T-helper 22 cell (primary cell): ENCODE measurements at places on chromosomes 1 and 21.

GRCh38 chr1:38326856-38327255 is 280.3 kb upstream of the POU3F1 start:
- DNase-seq = no peak

GRCh38 chr1:242813490-242814091 is 289.1 kb upstream of the PLD5 start:
- DNase-seq = no peak

DNA sequence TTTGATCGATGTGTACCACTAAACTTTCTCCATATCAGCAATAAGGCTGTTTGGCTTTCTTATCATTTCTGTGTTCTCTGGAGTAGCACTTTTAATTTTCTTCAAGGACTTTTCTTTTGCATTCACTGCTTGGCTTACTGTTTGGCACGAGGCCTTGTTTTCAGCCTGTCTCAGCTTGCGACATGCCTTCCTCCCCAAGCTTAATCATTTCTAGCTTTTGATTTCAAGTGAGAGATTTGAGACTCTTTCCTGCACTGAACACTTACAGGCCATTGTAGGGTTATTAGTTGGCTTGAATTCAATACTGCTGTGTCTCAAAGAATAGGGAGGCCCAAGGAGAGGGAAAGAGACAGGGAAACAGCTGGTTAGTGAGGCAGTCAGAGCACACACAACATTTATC is 120.6 kb upstream of the KCND3 start:
- no peak for DNase-seq

DNA sequence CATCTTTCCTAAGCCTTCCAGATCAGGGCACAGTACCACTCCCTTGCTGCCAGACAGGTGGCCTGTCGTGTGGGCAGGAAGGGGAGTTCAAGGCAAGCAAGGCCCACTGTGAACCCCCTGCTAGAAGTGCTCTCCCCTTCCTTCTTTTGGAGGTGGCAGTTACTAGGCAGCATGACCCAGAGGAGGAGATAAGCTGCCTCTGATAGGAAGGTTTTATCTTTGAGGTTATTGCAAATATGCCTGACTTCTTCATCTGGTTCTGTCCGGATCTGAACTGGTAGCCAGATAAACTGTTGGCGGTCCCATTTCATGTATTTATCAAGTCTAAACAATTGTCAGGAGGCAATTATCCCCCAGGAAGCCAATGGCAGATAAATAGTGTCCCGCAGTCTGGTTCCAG is 198.2 kb upstream of the LMO4 start:
- no peak for DNase-seq

DNA sequence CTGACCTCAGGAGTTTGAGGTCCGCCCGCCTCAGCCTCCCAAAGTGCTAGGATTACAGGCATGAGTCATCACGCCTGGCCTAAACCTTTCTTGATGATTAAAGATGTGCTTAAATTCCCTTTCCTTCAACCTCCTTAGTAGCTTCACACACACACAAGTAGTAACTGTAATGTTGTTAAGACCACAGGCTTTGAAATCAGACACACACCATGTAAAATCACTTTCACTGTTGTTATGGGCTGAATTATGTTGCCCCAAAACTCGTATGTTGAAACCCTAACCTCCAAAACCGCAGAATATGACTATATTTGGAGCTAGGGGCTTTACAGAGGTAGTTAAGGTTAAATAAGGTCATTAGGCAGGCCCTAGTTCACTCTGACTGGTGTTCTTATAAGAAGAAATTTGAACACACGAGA is 180.2 kb downstream of the NR5A2 start:
- no peak for DNase-seq

GRCh38 chr21:34722684-34723300 is 54.0 kb downstream of the CLIC6 start:
- no peak for DNase-seq

- no peak for DNase-seq
These were observed 57.6 kb downstream of the RUNX1 start for GRCh38 chr21:34991366-34991957.

- DNase-seq = no peak
These were observed 98.7 kb upstream of the USP24 start for GRCh38 chr1:55313903-55314302.

GRCh38 chr1:15609631-15610030 is 7.6 kb upstream of the DDI2 start:
- no peak for DNase-seq

- DNase-seq = no peak
These were observed 45.9 kb downstream of the BARHL2 start for GRCh38 chr1:90671251-90671650.

GRCh38 chr1:55060133-55060999 is 21.0 kb downstream of the PCSK9 start:
- no peak for DNase-seq

DNA sequence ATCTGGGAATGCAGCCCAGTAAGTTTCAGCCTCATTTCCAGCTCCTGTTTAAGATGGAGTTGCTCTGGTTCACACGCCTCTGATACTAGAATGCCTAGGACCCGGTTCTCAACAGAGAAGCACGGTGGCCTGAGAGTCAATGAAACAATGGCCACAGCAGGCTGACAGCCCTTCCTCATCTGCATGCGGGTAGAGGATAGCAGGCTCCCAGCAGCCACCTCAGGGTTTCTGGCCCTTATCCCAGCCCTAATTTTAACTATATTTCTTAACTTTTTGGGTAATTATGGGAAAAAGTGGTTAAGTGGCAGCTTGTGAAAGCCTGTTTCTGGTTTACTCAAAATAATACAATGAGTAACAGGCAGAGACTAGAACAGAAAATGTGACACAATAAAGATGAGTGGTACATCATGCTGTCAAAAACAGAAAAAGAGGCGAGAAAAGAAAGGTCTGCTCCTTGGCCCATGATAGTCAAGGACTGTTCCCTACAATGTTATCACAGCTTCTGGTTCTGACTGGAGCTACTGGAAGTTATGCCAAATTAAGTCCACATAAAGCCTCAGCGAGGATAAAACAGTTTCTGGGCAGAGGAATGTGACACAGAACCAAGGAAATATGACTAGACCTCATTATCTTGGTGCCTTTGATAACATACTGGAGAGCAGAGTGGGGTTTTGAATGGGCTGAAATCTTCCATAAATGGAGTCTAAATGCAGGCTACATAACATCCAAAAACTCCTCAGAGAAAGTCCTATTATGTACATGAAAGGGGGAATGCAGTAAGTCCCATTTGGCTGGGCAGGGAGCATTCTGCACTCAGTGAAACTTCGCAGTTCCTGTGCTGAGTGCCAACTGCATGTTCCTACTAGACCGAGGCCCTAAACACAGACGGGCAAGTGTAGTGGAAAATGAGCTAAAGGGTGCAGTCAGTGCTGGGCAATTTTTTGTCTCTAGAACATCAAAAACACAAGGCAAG is 92.1 kb downstream of the NIBAN1 start:
- no peak for DNase-seq

GRCh38 chr1:5685446-5686040 is 306.7 kb downstream of the NPHP4 start:
- no peak for DNase-seq

DNA sequence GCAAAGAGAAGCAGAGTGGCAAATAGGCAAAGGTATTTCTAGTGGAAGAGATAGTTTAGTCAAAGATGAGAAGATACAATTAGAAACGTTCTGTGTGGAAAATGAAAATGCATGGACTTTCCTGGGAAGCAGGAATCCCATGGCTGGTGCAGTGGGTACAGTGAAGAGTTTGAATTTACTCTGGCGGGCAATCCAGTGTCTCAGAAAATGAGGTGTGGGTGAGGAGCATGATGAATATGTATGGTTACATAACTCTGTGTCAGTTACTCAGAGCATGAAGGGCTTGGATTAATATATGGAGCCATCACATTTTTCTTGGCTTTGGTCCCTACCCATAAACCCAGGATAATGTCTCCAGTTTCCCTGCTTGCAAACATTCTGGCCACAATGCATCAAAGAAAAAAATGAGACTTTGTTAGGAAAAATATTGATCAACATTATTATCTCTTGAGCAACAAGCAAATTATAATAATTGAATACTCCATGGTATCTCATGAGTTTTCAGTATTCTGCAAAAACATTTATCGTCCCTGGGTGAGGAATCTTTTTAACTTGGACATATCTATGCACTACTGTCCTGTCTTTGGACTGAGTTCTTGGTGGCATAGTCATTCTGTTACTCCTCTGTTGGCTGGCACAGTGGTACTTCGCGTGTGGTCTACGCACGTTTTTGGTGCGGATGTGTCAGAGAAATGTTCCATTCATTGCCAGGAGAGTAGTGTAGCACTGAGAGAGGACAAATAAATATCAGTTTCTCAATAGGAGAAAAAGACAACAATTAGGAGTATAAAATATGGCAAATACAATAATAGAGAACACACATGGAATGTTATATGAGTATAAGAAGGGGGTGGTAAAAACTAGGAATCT is 173.7 kb upstream of the C1orf105 start:
- DNase-seq = no peak

GRCh38 chr1:222314839-222315238 is 233.1 kb downstream of the HHIPL2 start:
- DNase-seq = no peak

DNA sequence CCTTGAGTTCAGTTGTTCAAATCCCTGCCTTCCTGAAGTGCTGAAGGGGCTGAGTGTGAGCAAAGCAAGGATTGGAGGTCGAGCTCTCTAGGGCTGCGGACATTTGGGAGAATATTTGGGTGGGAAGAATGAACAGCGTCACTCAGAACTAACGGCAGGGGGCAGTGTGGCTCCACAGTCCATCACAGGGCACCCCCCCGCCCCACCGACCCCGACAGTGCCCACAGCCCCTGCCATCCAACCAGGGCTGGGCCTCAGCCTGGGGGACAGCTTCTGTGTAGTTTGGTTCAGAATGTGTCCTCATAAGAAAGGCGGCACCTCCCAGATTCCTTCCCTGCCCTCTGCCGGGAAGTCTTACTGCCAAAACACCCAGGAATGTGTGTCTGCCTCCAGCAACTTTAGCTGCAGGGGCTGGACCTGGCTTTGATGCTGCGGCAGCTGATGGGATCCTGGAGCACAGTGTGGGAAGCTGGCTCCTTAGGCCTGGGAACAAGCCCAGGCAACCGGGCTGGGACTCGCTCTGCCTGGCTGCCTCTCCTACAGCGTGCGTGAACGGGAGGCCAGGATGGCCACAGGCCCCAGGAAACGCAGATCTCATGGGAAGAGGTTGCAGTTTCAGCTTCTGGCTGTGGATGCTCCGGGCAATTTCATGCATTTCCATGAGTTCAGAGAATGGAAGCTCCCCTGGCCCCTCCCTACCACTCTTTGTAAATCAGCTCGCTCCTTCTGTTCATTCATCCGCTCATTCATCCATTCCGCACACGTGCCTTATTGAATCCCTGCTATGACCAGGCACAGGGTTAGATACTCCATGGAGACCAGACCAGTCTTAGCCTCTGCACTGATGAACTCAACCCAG is 104.9 kb upstream of the TMPRSS2 start:
- no peak for DNase-seq

GRCh38 chr1:2379733-2380404 is 11.5 kb downstream of the MORN1 start:
- no peak for DNase-seq

DNA sequence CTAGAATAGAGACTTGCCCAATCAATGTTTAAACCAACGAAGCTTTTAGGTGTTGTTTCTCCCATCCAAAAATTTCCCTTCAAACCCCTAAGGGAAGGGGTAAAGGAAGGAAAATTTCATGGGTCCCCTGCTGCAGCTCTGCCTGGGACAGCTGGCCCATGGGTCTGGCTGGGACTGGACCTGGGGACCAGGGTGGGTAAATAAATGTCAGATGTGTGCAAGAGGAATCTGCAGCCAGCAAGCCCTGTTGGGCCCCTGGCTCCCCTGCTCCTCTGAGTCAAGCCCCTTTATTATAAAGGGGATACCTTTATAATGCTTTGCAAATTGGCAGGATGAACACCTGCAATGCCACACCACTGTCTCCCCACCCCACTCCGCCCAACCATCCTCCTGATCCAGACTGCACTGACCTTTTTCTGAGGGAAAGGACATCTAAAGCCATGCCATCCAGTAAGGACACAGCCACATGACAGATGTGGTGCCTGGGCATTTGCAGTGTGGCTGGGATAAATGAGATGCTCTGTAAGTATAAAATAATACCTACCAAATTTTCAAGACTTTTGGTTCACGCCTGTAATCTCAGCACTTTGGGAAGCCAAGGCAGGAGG is 1.9 kb upstream of the TMEM125 start:
- DNase-seq = no peak

DNA sequence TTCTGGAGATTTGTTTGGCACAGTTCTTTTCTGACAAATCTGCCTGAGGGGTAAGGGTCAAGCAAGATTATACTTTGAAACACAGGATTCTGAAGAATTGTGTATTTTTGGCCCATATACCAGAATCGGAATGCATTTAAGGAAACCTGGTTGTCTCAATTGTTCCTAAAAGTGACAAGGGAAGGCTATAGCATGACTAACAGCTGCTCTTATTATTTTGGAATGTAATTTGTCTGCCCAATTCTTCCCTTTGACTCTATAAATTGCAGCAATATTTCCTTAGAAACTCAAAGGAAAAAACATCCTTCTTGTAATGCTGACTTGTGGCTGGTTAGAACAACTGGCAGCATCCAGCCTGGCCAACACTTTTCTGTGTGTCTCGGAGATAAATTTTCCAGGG is 15.8 kb upstream of the VCAM1 start:
- DNase-seq = no peak

- no peak for DNase-seq
These were observed 14.8 kb upstream of the NCMAP start for GRCh38 chr1:24540906-24541710.

DNA sequence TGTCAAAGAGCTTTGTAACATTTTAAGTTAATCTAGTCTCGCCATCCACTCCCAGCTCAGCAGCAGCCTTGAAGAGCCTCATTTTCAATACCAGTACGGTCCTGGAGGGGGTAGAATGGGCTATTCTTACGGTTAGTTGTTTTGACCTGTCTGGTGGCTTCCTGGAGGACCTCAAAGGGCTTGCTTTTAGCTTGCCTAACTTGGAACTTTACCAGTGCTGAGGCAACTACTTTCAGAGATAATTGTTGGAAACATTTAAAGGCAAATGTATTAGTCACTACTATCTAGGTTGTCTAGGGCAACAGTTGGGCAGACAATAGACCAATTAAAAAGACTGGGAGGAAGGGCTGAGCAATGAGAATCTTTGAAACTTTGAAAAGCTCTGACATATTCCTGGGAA is 56.0 kb downstream of the TTLL7 start:
- DNase-seq = no peak

GRCh38 chr21:46018615-46019014 is 37.0 kb downstream of the COL6A1 start:
- DNase-seq = no peak

- DNase-seq = no peak
These were observed 4.7 kb downstream of the TNN start for GRCh38 chr1:175072099-175072951.

GRCh38 chr1:220982686-220983085 is 103.4 kb downstream of the HLX start:
- DNase-seq = no peak

GRCh38 chr1:27548136-27548853 is 55.6 kb downstream of the AHDC1 start:
- DNase-seq = no peak

- peak; percentile 47 for DNase-seq
These were observed 18.1 kb downstream of the GPR157 start for GRCh38 chr1:9110669-9111356.

GRCh38 chr1:119960501-119960900 is 64.2 kb upstream of the ADAM30 start:
- no peak for DNase-seq
